Left renal cortex interstitium (tissue), 4 donors: ENCODE measurements at places on chromosomes 3 and 15. TPM values are rescaled to one million over a fixed set of nuclear protein-coding genes. Genes with fewer than 3 reads are reported as not detected.

The CHST14 gene
- 31.5 TPM for polyA plus RNA-seq

The RLBP1 gene
- polyA plus RNA-seq, result not detected

The TTLL13 gene
- 0.57 TPM for polyA plus RNA-seq

The SH2D7 gene
- 0.95 TPM for polyA plus RNA-seq

The MME gene
- polyA plus RNA-seq, result 374 TPM

- no peak for DNase-seq
Measured at GRCh38 chr15:36936613-36937012, 163.7 kb downstream of the MEIS2 start.

GRCh38 chr3:190326361-190326760 lies 4.1 kb upstream of the CLDN1 start:
- no peak for DNase-seq

- no peak for DNase-seq
Measured at GRCh38 chr3:160398820-160399124, 253 bp downstream of the IFT80 start.

GRCh38 chr15:57312318-57313133 lies 63.8 kb upstream of the CGNL1 start:
- no peak for DNase-seq

GRCh38 chr3:32239307-32240158 lies 1.1 kb downstream of the CMTM8 start:
- DNase-seq, result no peak

DNA sequence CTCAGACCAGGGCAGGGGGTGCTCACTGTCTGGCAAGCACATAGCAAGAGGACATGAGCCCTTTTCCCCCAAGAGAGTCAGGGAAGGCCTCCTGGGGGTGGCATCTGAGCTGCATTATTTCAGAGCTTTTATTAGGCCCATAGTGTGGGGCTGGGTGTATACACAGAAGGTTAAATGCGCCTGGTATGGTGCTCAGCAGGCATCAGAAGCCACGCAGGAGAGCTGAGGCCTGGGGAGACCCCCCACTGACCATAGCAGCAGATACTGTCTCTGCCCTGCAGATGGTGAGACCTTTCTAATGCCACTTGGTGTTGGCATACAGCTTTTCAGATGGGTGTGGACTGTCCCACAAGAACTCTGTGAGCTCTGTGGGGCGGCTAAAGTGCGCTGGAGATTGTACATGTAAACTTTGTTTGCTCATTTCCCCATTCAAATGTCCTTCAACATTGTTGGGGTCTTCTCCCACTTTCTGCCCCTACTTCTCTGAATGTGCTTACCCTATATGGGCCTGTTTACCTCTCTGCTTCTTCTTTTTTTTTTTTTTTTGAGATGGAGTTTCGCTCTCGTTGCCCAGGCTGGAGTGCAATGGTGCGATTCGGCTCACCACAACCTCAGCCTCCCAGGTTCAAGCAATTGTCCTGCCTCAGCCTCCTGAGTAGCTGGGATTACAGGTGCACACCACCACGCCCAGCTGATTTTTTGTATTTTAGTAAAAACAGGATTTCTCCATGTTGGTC lies 62.2 kb downstream of the CDC25A start:
- no peak for DNase-seq

GRCh38 chr3:124856677-124857076 lies 30.5 kb downstream of the ITGB5 start:
- no peak for DNase-seq

DNA sequence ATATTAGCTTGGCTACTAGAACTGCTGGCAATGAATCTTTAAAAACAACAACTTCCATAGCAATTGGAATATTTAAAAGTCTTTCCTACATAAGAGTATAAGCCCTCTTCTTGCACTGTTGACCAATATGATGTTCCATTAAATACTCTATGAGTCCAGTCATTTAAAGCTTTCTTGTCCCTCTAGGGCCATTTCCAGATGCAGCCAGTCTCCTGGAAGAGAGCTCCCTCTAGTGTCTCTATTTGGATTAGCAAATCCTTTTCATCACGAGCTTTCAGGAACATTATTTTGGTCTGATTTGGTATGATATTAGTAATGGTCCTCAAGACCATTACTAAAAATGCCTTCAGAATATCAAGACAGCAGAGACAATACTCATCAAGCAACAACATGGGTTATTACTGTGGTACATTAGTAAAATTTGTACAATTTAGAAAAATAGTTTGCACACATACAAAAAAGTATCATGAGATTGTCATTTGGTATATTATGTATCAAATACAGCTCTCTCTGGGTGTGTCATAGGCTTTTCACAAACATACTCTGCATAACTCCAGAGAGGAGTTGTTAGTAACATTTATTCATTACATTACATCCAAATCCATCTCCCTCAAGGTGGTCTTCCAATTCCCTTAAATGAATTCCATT lies 101.3 kb downstream of the DPH6 start:
- DNase-seq, result no peak

DNA sequence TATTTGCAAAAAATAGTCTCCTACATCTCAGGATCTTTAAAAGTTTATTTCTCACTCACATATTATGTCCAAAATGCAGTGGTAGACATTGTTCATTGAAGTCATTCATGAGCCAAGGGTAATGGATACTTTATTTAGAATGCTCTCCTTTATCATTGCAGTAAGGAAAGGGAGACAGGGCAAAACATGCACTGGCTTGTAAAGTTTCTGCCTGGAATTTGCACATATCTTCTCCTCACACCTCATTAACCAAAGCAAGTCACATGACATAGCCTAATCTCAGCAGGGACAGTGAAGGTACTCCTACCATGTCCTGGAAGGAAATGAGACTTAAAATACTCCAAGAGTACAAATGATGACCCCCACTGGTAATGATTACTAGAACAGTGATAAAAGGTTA lies 333.7 kb upstream of the EPHA3 start:
- no peak for DNase-seq

GRCh38 chr3:194998417-194998816 lies 272.5 kb downstream of the XXYLT1 start:
- DNase-seq, result no peak

DNA sequence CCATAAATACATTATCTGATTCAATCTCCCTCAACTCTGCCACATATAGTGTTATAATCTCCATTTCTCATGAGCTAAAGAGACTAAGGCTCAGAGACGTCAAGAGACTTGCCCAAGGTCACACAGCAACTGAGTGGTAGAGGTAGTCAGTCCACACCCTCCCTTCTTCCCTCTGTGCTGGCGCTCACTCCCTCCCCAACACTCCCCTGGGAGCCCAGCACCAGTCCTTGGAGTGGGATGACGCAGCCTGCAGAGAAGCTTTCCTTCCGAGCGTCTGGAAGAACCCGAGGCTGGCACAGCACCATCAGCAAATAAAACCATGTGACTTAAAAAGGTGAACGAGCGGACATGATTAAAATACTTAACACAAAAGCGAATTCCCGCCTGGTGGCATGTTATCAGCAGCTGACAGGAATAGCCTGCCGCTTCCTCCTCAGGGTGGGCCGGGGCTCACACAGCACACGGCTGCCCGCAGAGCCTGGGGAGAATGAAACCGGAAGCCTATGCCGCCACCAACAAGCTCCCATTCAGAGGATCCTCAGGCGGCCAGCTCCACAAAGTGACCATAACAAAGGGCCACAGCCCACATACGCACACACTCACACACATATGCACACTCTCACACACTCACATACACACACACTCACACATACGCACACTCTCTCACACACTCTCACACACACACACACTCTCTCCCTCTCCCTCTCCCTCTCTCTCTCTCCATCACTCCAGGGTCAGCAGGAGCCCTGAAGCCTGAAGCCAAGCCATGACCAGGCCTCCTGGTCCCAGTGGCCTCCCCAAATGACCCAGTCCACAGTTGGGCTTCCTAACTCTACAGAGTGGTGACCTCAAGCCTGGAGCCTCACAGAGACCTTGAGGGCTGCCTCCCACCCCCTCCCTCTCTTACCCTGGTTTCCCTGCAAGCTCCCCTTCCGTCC lies 120.5 kb downstream of the XXYLT1 start:
- DNase-seq, result no peak

DNA sequence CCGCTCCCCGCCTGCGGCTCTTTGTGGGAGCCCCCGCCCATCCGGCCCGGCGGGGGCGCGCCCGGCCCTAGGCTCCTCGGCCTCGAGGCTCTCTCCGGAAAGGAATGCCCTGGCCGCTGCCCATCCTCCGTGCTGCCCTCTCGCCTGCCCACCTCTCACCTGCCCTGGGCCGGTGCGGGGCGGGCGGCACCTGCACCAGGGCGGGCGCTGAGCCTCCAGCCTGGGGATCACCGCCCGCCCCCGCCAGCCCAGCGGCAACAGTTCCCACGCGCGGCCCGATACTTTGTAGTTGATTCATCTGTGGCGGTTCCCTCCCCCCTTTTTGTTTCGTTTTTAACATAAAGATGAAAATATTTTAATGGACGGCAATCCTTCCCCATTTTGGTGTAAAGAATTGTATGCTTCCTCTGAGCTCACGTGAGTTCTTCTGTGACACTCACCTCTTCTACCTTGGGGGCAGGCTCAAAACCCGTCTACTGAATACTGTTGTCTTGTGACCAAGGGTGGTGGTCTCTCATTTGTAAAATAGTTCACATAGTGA lies 1.9 kb downstream of the KLF13 start:
- DNase-seq, result no peak

GRCh38 chr3:106533788-106534160 lies 665.0 kb upstream of the CBLB start:
- no peak for DNase-seq

DNA sequence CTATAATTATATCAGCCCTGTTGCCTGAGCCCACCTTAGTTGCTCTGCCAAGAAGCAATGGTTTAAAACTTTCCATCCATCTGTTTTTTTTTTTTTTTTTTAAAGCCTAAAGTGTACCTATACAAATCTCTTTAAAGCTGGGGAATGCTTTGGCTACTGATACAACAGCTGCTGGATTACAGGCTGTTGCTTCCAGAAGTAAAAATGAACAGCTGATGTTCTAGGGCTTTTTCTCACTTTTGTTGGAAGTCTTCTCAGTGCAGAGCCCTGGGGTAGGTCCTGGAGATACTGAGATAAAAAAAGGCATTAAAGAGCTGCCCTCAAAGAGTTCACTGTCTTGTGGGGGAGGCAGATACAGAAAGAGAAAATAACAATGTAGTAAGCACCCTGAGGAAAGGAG lies 218.1 kb downstream of the NLGN1 start:
- DNase-seq, result no peak

GRCh38 chr3:101829874-101830273 lies 19.4 kb upstream of the NFKBIZ start:
- DNase-seq, result no peak

DNA sequence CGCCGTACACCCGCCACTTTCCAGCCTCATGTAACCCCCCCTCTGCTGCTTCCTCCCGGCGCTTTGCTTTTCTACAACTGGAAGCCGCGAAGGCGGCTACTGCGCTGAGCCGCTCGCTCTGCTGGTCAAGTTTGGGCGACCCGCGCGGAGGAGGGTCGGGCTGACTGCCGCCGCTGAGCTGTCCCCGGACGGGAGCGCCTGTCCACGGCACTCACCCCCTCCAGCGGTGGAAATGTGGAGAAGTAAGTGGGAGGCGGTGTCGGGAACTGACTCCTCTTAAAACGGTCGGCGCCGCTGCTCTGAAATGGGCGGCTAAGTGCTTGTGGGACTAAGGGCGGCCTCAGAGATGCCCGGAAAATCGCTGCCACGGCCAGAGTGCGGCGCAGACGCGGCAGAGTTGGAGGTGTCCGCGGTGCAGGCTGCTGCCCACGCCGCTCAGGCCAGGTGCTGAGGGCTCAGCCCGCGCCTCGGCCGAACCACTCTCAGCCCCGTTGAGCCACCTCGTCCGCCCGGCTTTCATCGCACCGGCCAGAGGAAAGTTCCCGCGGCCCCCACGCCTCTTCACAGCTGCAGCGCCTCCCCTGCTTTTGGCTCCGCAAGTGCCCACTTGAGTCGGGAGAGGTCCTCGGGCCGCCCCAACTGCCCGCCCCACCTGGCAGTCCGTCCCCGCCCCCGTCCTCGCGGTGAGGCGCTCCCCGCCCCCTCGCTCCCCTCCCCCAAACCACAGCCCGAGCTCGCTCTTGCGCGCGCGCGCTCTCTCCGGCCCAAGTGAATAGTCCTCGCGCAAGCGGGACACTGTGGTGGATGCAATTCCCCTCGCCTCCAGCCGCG lies at the start of gene EPHA6:
Gene EPHA6 (plus strand): TSS at position 775 of the 831 bp plus-strand sequence.
- peak; percentile 31 for DNase-seq

GRCh38 chr15:95162967-95163531 lies 931.7 kb downstream of the MCTP2 start:
- DNase-seq, result no peak

DNA sequence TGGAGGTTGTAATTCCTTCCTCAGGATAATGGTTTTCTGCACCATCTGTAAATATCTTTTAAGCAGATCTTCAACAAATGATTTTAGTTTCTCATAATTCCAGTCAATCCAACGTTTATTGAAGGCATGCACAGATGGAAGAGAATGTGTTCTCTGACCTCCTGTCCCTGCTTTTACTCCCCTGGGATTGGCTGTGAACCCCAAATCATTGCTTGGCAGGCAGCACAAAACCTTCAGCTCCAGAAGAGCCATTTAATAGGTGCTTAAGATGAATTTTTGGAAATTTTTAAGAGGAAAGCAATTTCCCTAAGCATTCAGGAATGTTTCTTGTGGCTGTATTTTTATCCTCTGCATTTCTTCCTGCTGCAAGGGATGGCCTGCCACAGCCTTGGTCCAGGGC lies 25.5 kb upstream of the THSD4 start:
- DNase-seq, result no peak

DNA sequence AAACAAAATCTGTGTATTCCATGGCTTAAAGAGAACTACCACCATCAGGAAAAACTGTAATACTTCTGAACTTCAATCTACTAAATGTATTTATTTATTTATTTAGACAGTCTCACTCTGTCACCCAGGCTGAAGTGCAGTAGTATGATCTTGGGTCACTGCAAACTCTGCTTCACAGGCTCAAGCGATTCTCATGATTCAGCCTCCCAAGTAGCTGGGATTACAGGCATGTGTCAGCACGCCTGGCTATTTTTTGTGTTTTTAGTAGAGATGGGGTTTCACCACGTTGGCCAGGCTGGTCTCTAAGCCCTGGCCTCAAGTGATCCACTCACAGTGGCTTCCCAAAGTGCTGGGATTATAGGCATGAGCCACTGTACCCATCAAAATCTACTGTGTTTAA lies 202.3 kb upstream of the POU1F1 start:
- DNase-seq, result no peak

DNA sequence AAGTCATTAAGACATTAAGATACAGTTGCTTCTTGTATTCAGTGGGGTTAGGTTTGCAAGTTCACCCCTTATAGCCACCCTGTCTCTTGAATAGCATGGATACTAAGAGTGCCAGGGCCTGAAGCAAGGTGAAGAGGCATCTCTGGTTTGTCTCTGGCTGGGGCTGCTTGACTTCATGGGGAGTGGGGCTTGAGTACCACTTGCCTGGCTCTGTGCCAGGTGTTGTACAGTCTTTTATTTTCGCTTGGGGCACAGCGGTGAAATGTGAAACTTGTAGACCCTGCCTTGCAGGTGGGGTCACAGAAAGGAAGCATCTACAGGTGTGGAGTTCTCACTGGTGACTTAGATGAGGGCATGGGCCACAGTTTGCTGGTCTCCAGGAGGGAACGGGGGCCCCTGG lies 152.1 kb downstream of the PDE8A start:
- DNase-seq, result no peak
